ENCODE measurements at places on chromosomes 16 and 17. TPM values are rescaled to one million over a fixed set of nuclear protein-coding genes. Genes with fewer than 3 reads are reported as not detected.
A peak's percentile ranks its signal among the peaks of the same experiment; 100 is the strongest.

- DNase-seq, result no peak
Observed at GRCh38 chr17:5437721-5438317, 1.1 kb downstream of the C1QBP start.

- no peak for DNase-seq
Observed at GRCh38 chr16:82623241-82623640, 3.5 kb upstream of the CDH13 start.

DNA sequence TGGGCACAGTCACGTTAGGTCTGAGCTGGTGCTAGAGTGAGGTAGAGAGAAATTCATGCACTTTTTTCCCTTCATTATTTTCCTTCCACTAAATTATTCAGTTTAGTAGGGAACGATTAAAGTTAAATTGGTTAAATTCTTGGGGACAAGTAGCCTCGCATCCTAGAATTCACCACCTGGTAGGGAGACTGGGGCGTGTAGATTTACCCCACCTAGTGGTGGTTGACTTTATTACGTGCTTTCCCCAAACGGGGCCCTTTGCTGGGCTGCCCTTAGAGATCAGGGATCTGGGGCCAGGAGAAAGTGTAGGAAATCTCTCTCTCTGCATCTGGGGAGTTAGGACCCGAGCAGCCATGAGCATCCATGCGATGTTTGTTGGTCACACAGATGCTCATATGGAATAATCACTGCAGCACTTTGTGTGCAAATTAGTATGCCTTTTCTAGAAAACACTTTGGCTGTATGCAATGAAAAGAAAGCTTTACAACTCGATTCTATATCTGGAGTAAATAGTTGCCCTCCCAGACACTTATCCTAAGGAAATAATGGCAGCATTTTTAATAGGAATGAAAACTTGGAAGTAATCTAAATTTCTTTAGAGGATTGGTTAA, 107.0 kb downstream of the PLCG2 start:
- peak; percentile 59 for DNase-seq

IGSF6 gene
- 1.3 TPM for total RNA-seq

TMC7 gene
- total RNA-seq, result not detected

GRCh38 chr16:56029026-56029425, 153.9 kb upstream of the CES5A start:
- no peak for DNase-seq

GRCh38 chr16:66693149-66693548, 3.4 kb downstream of the CMTM4 start:
- no peak for DNase-seq

GRCh38 chr17:74749279-74750038, 1.0 kb downstream of the NHERF1 start:
- no peak for DNase-seq

- DNase-seq, result no peak
Observed at GRCh38 chr16:84194018-84194417, 3.1 kb downstream of the ADAD2 start.

DNA sequence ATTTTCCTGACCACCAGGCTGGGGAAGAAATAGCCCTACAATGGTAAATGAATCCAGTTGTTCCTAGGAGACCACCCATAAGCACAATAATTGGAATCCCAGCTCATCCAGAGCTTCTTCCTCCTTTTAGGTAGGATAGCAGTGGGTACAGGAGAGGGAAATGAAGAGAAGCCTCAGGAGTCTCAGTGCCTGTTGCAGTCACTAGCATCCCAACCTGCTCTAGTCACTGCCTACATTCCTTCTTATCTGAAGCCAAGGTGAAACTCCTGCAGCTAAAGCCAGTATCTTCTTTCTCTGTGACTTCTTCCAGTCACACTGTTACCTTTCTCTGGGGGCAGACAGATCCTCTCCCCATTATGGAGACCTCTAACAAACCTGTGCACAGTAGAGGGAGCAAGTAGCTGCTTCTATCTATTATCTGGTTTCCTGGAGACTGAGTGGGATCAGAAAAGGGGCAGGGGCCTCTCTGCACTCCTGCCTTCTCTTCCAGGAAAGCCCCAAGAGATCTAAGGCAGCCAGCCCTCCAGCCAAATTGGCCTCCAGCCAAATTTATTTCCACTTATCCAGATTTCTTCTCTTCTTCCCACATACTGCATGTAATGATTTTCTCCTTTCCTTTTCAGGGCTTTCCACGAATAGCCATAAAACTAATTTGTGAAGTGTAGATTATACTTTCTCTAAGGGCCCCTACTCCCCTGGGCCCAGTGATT, 85.5 kb downstream of the SSH2 start:
- no peak for DNase-seq

SOST gene
- total RNA-seq, result not detected
